ENCODE measurements at places on chromosomes 3 and 15.
A peak's percentile ranks its signal among the peaks of the same experiment; 100 is the strongest.

DNA sequence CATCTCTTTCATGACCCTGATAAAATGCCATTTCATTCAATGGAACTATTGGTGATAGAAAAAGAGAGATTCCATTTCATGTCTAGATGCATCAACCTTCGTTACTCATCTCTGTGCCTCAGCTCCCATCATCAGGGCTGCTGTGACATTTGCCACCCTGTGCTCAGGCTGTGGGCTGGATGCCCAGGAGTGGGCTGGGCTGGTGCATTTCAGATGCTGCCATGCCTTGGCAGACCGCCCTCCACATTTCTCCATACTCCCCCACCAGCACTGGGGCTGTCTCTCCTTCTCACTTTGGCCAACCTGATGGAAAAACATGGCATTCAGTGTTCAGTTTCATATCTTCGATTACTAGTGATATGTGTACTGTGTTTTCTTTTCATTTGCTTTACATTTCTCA, 59.1 kb downstream of the DNASE1L3 start:
- no peak for DNase-seq

DNA sequence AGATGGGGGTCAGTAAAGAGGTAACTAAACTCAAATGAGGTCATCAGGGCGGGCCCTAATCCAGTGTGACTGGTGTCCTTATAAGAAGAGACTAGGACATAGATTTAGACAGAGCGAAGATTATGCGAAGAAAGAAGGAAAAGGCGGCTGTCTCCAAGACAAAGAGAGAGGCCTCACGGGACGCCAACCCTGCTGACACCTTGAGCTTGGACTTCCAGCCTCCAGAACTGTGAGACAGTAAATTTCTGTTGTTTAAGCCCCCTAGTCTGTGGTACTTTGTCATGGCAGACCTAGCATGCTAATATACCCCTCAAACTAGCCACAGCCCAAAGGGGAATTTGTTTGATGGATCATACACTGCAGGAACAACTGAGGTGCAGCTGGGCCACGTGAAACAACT, 183.0 kb downstream of the ABHD5 start:
- no peak for DNase-seq

DNA sequence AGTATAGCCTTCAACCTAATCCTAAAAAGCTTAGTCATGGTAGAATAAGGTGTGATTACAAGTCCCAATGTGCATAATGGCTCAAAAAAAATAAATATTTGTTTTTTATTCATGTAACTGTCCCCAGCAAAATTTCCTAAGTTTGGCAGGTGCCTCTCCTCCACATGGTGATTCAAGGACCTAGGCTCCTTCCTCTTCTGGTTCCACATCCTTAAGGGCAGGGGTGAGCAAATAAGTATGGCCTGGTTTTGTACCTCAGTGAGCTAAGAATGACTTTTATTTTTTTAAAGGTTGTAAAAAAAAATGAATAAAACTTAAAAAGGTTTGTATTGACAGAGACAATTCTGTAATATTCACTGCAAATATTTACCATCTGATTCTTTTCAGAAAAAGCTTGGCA, 343.5 kb upstream of the UBE2E2 start:
- no peak for DNase-seq

DNA sequence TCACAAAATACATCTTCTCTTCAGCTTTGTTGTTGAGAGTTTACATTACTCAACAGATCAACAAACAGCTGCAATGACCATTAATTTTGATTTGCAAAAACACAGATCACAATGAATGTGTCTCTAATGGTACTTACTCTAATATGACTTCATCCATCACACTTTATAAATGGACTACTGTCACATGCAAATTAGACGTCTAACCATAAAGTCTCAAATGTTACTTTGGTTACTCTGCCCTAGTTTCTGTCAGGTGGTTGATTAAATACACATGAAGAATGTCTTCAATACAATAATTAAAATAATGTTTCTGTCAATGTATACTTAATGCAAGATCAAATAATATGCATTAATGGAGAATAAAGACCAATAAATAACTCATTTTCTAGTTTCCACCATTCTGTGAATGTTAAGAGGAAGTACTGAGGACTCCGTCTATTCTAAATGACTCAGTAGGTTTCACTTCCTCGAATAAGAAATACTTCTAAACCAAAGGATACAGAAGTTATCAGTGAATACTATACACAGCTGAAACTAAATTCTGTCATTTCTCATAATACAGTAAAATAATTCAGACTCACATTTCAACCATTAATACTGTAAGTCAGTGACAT, 145.8 kb downstream of the CBLB start:
- no peak for DNase-seq

- no peak for DNase-seq
Observed at GRCh38 chr3:27590437-27591298, 106.5 kb upstream of the SLC4A7 start.

GRCh38 chr15:76343313-76343996, 6.9 kb downstream of the ISL2 start:
- DNase-seq: no peak

DNA sequence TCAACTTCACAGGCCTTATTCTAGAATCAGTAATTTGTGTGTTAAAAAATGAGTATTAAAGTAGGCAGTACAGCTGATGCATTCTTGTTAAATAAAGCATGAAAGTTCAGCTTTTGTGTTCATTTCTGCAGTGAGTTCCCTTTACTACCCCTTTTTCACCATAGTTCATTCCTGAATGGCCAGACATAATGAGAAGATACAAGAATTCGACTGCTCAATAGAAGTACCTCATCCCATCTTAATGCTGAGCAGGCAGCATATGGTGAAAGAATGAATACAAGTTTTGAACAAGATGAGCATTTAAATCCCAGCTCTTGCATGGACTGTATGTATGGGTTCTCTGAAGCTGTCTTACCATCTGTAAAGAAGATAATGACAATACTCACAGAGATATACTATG, 647.6 kb upstream of the TGFBR2 start:
- DNase-seq: no peak

GRCh38 chr3:141431411-141432378, 55.1 kb upstream of the RASA2 start:
- no peak for DNase-seq

DNA sequence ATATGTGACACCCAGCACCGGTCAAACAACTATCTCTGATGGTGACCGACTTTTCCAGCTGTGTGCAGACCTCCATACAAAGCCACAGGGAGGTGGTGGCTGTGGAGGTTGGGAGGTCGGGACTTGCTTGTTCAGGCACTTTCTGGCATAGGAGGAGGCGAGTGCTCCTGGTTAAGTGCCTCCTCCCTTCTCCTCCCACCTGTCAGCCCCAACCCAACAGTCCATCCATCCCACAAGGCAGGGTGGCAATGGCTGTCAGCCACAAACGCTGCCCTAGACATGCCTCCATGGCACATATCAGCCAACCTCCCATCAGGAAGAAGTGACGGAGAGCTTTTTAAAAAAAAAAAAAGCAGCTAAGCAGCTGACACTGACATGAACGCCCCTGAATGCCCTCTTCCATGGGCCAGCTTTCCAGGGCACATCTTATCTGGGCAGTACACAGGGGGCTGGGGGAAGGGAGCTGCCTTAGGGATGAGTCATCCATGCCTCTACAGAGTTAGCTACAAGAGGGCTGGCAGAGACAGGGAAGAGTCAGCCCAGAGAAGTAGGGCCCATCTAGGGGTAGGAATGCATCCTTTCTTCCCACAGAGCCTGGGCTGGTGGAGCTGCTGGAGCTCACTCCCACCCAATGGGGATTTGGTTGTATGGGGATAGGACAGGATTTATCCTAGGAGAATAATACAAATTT, 41.2 kb downstream of the CCDC12 start:
- DNase-seq: no peak

DNA sequence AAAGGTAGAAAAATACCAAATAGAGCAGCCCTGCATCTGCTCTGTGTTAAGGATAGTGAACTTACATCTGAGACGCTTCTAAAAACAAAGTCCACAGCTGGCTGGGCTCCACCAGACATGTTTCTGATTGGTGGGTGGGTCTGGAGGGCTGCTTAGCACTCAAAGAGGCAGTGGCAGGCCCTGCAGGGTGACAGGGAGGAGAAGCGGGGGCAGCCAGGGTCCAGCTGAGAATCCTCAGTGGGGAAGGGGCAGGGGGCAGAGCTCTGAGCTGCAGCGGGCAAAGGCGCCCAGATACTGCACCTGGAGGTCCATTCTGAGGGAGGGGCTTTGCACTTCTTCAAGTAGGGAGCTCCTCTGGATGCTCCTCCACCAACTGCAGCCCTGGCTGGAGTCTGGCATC, 28.1 kb downstream of the PRR23E start:
- DNase-seq: no peak

- peak; percentile 90 for DNase-seq
Observed at GRCh38 chr3:10026084-10026890, at the start of gene FANCD2. TSS of gene FANCD2 (plus strand) at chr3:10026437. CDS start at chr3:10028658, 2,221 bp downstream.

DNA sequence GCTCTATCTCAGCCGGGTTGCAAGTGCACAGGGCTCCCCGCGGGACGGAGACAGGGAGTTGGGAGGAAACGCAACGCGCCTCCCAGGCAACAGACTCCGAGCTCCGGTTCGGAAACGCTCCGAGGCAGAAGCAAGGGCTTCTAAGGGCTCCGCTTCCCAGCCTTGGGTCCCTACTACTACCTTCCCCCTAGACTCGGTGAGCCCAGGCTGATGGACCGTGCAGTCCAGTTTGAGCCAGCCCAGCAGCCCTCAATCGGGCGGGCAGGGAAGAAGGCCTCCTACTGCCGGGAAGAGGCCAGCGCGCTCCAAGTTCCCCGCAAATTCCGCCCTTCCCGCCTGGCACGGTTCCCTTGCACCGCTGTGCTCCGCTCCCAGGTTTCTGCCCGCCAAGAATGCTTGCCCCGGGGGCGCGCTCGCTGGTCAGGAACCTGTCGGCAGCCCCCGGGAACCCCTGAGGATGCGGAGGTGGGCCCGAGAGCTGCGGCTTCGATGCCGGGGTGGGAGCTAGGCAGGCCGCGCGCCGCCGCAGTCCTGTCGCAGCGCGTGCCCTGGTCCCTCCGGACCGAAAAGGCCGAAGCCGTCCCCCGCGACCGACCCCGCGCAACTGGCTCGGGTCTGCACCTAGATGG, 728 bp downstream of the TRANK1 start:
- peak; percentile 18 for DNase-seq

DNA sequence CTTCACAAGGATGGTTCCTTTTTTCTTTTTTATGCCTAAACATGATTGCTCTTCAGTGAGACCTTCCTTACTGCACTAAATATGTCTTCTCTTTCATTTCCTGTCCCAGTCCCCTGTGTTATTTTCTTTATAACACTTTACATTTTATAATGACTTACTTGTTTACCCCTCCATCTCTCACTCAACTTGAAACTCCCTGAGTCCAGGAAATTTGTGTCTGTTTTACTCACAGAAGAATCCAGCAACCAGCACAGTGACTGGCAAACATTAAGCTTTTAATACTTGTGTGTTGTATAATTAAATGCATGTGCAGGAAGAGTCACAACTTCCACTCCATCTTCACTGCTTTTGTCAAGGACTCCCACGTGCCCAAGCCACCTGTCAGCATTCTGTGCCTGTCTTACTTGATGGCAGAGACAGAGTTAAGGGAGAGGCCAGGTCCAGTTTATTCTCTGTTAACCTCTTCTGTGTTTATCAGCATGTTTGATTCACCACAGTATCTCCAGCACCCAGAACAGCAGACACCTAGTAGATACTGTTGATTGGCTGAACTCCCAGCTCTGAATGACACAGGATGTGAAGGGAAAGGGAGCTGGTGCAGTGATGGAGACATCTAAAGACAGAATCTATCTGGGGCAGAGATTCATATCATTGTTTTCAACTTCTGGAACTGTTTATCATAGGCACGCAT, 42.8 kb downstream of the SSR3 start:
- DNase-seq: peak; percentile 12

DNA sequence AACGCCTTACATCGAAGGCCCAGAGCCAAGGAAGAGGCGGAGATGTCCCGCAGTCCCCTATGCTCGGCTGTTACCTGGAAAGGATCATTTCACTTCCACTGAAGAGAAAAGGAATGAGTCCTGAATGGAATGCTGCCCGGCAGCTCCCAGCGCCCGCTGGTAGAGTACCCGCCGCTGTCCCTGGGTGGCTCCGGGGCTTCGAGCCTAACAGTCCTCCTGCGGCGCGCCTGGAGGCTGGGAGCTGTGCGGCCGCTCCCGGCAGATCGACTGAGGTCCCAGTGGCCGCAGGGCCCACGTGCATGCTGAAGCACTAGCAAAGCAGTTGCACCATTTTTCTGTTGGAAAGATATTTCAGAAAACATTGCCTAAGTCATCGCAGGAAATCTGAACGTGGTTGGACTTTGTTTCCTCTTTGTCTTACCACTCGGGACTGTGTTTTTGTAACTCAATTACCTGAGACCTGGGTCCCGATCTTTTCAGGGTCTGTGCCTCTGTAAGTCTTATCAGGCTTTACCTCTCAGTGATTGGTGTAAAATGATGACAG, 984 bp downstream of the RNU6-1 start:
- no peak for DNase-seq

DNA sequence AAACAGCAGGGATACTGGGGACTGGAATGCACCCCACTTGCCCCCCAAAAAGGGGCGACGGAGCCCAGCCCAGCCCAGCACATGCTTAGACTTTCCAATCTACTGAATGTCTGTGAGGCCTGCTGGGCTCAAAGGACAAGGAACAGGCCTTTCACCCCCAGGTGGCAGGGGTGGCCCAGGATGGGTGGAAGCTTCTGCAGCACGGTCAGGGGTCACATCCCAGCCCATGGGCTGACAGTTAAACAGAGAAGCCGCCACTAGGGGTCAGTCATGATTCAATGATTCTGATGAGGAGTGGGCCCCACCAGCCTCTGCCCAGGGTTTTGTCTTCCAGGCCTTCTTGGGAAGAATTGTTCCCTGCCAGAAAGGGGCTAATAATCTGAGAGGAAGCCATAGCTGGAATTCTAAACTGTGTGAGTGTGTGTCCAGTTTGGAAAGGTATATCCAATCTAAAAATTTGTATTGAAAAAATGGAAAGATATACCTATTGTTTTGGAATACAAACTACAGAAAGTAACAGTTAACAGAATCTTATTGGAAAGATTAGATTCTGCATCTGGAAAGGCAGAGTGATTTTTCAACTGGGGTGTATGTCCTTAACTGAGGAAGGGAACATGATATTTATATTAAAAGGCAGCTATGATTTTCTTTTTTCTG, 2.2 kb downstream of the CHRNB4 start:
- DNase-seq: no peak

- DNase-seq: peak; percentile 66
Observed at GRCh38 chr3:50600841-50601591, 10.6 kb downstream of the CISH start.

GRCh38 chr15:70314688-70315087, 217.0 kb upstream of the TLE3 start:
- no peak for DNase-seq

DNA sequence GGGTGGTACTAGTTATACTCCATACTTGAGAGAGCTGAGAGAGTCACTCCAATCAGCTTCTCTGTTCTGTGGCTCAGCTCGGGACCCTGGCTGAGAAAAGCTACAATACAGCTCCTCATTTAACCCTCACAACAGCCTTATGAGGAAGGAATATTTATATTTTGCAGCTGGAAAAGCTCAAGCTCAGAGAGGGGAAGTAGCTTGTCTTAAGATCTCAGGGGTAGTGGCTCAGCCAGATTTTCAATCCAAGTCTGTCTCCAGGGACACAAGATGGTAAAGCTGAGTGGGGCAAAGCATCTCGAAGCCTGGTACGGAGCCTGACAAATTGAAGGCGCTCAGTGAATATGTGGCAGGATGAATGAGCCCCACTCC, 14.8 kb downstream of the SCAMP2 start:
- no peak for DNase-seq

Measured in central memory CD4-positive, alpha-beta T cell (primary cell).